ENCODE measurements at places on chromosomes 16 and 17. TPM values are rescaled to one million over a fixed set of nuclear protein-coding genes. Genes with fewer than 3 reads are reported as not detected.

Gene ZNF597
- total RNA-seq, result 2.3 TPM

Gene CDRT15
- not detected for total RNA-seq

Gene PRKCB
- 15.0 TPM for total RNA-seq

Gene CD19
- total RNA-seq, result 2.0 TPM

Gene NR1D1
- 62.1 TPM for total RNA-seq

Gene MYO1C
- 116 TPM for total RNA-seq

All from suprapubic skin (tissue), 4 donors.